ENCODE measurements at places on chromosomes 1 and 21. TPM values are rescaled to one million over a fixed set of nuclear protein-coding genes. Genes with fewer than 3 reads are reported as not detected.

LINGO4 gene
- total RNA-seq, result not detected

DNA sequence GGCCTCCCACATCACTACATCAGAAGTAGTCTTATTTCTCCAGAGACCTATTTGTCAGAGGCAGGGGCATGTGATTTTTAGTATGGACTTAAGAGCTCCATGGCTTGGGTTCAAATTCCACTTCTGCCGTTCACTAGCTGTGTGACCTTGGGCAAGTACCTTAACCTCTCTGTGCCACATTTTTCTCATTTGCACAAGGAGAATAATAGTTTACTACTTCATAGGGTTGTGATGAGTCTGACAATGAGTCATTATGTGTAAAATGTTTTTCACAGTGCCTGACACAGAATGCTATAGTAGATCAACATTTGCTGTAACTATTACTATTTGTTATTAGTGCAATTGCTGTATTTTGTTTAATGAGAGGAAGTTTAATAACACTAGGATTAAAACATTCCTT is 200.6 kb downstream of the PRDM2 start:
- no peak for DNase-seq
- H3K36me3 ChIP-seq, result no peaks in the 10 kb centered on the region
- H3K27ac ChIP-seq, result no peak overlapping the region
- H3K4me1 ChIP-seq, result no peaks in the 10 kb centered on the region
- no peak overlapping the region for H3K4me3 ChIP-seq

DNA sequence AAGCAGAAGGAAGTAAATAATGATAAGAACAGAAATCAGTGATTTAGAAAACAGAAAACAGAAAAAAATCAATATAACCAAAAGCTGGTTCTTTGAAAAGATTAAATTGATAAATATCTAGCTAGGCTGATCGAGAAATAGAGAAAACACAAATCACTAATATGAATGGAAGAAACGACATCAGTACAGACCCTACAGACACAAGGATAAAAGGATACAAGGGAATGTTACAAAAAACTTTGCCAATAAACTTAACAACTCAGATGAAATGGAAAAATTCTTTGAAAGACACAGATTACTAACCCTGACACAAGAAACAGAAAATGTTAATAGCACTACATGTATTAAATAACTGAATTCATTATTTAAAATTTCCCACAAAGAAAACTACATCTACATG is 6.3 kb upstream of the ARHGAP29 start:
- H3K27ac ChIP-seq, result no peak overlapping the region
- no peak for DNase-seq
- H3K36me3 ChIP-seq, result peaks cover 5% of the 10 kb centered on the region
- H3K4me3 ChIP-seq, result no peak overlapping the region
- peaks cover 5% of the 10 kb centered on the region for H3K4me1 ChIP-seq
- H3K27me3 ChIP-seq, result peaks cover 69% of the 10 kb centered on the region

- H3K27me3 ChIP-seq, result no peaks in the 10 kb centered on the region
- H3K4me3 ChIP-seq, result no peak overlapping the region
- DNase-seq, result no peak
- H3K4me1 ChIP-seq, result no peaks in the 10 kb centered on the region
- H3K36me3 ChIP-seq, result peaks cover 11% of the 10 kb centered on the region
Observed at GRCh38 chr1:43736819-43737218, 29.5 kb downstream of the ST3GAL3 start.

GRCh38 chr1:41158147-41158875 is 83.8 kb downstream of the SCMH1 start:
- H3K4me1 ChIP-seq, result no peaks in the 10 kb centered on the region
- H3K4me3 ChIP-seq, result no peak overlapping the region
- peaks cover 3% of the 10 kb centered on the region for H3K36me3 ChIP-seq
- DNase-seq, result no peak
- H3K27ac ChIP-seq, result no peak overlapping the region
- H3K27me3 ChIP-seq, result no peaks in the 10 kb centered on the region
